G401 (cell line): ENCODE measurements at places on chromosomes 4 and X.

DNA sequence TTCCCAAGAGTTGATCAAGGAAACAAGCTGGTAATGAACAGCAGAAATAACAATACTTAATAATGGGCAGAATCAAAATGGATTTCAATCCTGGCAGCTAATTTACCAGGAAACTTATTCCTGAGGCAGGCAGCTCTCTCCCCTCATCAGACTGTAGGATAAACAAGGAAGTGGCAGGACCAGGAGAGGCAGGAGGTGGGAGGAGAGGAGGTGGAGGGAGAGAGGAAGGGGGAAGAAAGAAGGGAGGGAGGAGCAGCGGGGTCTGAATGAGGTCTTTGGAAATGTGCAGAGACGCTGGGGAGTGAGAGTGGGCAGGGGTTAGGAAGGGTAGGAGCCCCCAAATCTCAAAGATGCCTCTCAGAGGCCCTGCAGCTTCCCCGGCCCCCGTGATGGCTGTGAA lies 231.5 kb downstream of the BCOR start:
- no peak for DNase-seq

DNA sequence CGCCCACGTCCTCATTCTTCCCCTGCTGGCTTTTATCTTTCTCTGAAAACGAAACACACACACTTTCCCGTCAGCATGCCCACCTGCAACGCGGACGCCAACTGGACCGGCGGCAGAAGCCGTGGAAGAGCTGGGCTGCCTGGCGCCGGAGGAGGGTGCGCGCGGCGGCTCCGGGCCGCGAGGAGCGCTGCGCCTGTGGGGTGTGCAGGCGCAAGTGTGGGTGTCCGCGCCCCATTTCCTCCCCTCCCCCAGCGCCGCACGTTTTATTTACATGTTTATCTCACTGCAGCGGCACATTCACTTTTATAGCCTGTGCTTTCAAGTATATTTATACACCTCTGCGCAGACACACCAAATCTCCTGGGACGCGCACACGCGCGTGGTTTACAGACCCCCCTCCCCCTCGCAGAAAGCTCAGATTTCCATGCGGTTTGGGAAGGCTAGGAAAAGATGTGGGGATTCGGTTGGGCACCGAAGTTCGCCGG lies 1.5 kb downstream of the PITX2 start:
- DNase-seq: no peak

GRCh38 chrX:6311540-6311939 lies 82.9 kb upstream of the NLGN4X start:
- no peak for DNase-seq

- DNase-seq: peak; percentile 67
Measured at GRCh38 chr4:61211781-61212180, 11.7 kb downstream of the ADGRL3 start.

- peak; percentile 70 for DNase-seq
Measured at GRCh38 chrX:123859846-123860838, at the start of gene XIAP. XIAP (plus strand) TSS chrX:123860053; CDS start chrX:123885663, 25,610 bp downstream.

- DNase-seq: no peak
Measured at GRCh38 chrX:132591719-132592275, 103.0 kb upstream of the MBNL3 start.

GRCh38 chr4:35228313-35228712 lies 1016.0 kb downstream of the ARAP2 start:
- DNase-seq: no peak

DNA sequence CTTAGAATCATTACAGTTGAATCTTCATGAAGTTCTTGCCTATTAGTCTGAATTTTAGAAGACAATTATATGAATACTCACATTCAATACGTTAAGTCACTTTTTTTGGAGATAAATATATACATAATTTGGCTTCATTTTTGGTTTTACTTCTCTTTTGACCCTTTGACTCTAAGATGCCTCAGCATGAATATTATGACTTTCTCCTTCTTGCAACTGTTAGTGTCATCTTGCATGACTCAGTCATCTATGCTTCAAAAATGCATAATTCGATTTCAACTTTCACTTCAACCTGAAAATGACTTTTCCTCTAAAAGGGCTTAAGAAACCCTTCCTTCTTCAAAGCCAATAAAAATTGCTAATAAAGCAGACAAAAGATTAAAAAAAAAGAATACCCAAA lies 1427.5 kb downstream of the ADGRL3 start:
- no peak for DNase-seq

DNA sequence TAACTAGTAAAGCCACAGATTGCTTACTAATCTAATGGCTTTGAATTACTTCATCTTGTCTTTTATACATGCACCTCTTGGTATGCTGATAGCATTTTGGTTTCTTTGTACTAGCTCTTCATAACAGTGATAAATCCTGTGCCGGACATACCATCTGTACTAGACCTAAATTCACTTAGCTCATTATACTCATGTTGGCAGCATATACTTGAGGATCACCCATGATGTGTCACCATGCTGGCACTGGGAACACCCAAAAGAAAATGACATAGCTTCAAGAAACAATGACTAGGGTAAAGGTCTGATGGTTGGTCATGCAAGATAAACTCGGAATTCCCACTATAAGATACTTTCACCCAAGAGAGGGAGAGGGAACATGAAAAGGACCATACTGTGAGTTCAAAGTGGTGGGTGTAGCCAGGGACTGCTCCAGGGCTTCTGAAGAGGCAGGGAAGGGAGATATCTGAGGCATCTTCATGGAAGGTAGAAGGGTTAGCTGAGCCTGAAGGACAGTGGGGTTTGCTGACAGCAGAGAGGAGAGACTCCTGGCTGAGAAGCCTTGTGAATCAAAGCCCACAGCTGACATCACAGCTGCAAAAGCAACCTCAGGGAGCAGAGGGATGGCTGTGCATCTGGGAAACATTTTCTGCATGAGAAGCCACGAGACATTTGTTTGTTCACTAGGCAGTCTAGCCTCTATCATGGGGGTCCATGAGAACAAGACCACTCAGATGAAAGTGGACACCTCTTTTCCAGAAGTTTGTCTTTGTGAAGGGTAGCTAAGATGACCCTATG lies 314.2 kb downstream of the RAB28 start:
- no peak for DNase-seq
